ENCODE measurements at places on chromosomes 4 and X.

DNA sequence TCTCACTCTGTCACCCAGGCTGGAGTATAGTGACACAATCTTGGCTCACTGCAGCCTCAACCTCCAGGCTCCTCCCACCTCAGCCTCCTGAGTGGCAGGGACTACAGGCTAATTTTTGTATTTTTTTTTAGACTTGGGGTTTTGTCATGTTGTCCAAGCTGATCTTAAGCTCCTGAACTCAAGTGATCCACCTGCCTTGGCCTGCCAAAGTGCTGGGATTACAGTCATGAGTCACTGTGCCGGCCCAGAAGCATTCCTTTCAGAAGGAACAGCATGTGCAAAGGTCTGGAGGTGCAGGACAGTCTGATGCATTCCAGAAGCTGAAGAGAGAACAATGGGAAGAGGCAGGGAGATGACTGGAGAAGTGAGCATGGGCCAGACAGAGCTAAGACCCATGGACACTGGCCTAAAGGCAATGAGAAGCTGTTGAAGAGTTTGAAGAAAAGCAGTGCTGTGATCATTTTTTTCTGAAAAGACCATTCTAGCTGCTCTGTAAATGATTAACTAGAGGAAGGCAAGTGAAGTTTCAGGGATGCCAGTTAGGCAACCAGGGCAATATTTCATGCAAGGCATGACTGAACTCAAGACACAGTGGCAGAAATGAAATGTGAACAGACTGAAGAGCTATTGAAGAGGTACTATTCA is 43.2 kb downstream of the MANBA start:
- no peak for DNase-seq

DNA sequence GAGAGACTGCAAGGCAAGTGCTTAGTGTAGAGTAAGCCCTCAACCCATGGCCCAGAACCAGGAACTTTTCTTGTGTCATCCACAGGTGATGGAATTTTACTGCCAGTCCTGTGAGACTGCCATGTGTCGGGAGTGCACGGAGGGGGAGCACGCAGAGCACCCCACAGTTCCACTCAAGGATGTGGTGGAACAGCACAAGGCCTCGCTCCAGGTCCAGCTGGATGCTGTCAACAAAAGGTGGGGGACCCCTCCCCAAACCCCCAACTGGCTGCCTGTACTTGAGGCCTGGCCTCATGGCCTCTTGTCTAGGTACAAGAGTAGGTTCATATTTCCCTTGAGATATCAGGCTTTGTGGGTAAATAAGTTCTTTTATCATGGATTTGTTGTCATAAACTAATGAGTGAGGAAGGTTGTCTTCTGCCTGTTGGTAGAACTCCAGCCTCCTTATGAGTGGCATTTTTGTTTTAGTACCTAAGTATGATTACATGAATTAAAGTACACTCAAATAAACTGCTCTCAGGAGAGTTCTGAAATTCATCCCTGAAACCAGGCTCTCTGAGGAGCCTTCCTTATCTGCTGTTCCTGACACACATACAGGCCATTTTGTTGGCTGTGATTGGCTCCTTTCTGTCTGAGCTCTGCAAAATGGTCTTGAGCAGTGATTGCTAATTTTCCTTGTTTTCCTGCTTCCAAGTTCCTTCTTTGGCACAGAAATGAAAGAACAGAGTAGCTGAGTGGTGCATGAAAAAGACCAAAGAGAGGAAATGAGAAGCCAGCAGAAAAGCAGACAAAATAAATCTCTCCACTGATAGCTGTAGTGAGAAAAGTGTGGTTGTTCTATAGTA is 51.4 kb upstream of the MND1 start:
- no peak for DNase-seq

DNA sequence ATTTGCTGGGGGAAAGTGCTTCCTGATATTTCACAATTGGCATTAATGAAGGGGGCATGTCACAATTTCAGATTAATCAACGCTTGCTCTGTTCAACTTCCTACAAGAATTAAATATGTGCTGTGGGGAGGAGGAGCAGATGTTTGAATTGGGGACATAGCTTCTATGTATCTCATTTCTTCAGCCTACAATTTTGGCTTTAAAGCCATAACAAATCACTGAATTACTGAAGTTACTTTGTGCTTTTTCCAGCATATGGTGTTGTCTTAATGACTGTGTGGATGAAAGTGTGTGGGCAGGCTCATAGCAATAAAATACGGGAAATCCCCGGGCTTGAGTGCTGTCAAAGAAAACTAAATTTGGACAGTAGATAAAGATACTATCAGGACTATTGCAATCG is 813 bp downstream of the TLR7 start:
- no peak for DNase-seq

GRCh38 chr4:24241511-24241910 is 342.8 kb downstream of the DHX15 start:
- no peak for DNase-seq

DNA sequence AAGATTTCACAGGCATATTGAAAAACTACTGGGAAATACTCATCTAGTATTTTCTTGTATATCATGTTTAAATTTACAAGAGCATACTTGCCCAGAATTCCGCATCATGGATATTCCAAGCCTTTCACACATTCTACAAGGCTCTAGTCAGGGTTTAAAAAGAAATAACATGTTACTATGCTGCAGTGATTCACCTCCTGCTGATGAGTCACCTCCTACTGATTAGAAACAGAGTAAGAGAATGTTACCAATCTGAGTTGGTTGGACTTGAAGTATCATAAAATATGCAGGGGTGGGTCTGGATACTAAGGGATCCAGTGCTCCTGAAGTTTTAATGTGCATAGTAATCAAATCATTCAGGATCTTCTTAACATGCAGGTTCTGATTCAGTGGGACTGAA is 192.0 kb upstream of the ANK2 start:
- no peak for DNase-seq

- DNase-seq = no peak
Measured at GRCh38 chrX:37776283-37776986, 3.4 kb upstream of the CYBB start.

DNA sequence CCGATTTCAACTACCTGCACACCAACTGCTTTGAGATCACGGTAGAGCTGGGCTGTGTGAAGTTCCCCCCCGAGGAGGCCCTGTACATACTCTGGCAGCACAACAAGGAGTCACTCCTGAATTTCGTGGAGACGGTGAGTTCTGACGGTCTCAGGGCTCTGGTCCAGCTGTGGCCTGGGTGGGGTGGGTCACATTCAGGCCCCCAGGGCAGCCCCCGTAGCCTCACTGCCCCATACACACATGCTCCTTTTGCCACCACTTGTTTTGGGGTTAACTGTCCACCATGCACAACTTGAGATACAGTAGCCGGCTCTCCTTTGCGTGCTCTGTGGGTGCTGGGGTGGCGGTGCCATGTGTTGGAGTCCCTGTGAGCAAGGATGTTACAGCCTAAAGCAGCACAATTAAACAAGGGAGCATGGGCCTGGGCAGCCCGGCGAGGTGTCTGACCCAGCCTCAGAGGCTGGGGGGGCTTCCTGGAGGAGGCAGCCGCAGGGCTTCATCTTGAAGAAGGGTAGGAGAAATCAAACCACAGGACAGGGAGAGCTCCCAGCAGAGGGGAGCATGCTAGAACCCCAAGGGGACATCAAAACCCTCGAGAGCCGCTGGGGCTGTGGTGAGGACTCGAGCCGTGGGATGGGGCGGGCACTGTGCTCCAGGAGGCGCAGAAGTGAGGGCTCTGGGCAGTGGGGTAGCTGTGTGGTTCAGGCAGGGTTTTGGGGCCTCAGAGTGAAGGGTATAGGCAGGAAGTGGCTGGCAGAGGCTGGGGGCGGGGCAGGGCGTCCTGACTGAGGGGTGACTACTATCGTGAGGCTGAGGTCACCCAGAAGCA is 22.0 kb downstream of the CPZ start:
- DNase-seq = no peak

GRCh38 chr4:25913056-25913850 is 767 bp upstream of the SMIM20 start:
- no peak for DNase-seq

- no peak for DNase-seq
Measured at GRCh38 chr4:4618847-4619246, 77.0 kb upstream of the STX18 start.

GRCh38 chr4:8847764-8848163 is 23.9 kb downstream of the HMX1 start:
- no peak for DNase-seq

DNA sequence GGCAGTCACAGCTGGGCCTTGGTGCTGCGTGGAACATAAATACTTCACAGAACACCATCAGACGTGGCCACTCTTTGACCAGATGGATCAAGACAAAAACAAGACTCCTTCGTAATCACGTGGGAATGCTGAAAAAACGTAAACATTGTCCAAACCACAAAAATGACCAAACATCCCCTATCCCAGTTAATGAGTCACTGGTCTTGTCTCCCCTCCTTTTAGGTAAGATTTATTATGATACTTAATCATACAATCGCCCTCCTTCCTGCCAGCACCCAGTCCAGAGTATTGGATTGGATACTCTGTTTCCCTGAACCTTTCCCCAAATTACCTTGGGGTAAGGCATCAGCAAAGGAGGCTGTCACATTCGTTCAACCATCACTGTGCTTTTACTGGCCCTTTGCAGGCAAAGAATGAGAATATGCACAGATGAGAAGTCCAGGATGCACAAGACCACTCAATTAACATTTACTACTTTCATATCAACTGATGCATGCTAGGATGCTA is 601 bp upstream of the TCEANC start:
- DNase-seq = peak; percentile 70

DNA sequence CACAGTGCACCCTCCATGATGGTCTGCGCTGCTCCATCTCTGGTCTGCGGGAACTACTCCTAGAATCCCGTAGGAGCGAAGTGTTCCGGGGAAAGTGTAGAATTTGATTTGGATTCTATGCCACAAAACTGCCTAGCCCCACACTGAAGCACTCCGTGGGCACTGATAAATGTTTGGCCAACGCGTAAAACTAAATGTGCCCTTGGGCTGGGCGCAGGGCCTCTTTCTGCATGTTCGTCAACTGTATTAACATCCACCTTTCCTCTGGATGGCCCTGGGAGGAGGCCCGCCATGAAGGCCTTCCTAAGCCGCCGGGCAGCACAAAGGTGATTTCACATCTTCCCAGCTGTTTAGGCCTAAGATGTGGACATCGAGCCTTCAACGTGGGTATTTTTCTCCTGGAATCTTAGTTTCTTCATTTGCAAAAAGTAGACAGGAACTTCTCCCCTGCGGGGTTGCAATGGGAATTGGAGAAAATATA is 2.6 kb downstream of the MSX1 start:
- DNase-seq = no peak

DNA sequence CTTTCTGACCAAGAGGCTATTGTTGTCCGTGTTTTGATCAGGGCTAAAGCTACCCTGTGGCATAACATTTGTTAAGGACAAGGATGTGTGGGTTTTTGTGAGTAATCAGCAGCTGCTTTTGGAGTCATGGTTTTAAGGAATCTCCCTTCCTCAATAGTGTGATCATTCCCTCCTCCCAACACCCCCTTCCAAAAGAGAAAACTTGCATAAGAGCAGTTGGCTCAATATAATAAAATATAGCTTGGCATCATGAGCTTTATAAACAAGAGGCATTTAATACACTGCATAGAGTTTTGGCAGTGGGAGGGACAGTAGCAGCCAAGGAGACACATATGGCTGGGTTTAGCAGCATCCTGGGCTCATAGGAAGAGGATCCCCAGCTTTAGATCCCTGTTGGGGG is 84.7 kb downstream of the NHS start:
- no peak for DNase-seq

- DNase-seq = no peak
Measured at GRCh38 chr4:148315049-148315448, 127.2 kb downstream of the NR3C2 start.

DNA sequence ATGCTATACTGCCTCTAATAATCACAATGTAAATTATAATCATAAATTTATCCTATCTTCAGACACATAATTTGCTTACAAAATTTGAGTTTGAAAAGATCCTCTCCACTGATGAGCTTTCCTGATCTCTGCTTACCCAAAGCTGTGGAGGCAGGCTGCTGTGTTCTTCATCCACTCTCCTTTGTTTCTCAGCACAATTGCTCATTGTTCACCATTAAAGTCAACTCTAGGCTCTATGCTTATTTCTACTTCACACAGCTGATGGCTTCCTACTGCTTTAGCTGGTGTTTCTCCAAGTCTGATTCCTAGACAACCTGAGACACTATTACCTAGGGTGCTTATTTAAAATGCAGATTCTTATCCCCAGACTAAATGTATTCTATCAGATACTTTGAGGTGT is 319.7 kb downstream of the PCDH18 start:
- no peak for DNase-seq

DNA sequence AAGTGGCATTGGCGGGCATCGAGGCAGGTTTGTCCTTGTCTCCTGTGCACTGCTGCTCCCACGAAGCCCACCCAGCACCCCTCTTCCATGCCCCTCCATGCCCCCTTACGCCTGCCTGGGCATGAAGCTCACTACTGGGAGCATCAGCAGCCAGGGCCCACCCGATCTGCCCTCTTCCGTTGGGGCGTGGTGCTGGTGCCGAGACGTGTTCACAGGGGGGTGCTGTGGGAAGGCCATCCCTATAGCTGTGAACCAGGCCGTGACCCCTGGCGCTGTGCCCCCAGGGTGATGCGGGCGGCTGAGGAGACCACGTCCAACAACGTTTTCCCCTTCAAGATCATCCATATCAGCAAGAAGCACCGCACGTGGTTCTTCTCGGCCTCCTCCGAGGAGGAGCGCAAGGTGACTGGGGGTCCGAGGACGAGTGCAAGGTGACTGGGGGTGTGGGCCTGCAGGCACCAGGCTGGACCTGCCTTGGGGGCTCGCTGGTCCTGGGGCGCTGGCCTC is 19.3 kb upstream of the ADD1 start:
- no peak for DNase-seq

GRCh38 chrX:30900227-30900626 is 11.2 kb upstream of the TAB3 start:
- DNase-seq = no peak

Data from hematopoietic multipotent progenitor cell treated with erythropoietin and hydrocortisone succinate and interleukin-3 and kit ligand, for 17 days (in vitro differentiated cells).